WTC11 (cell line): ENCODE measurements at places on chromosomes 13 and 19.

- DNase-seq: no peak
Measured at GRCh38 chr19:35033067-35034004, 3.1 kb downstream of the SCN1B start.

GRCh38 chr19:55092423-55093318, 17.0 kb downstream of the EPS8L1 start:
- DNase-seq: peak; percentile 78

DNA sequence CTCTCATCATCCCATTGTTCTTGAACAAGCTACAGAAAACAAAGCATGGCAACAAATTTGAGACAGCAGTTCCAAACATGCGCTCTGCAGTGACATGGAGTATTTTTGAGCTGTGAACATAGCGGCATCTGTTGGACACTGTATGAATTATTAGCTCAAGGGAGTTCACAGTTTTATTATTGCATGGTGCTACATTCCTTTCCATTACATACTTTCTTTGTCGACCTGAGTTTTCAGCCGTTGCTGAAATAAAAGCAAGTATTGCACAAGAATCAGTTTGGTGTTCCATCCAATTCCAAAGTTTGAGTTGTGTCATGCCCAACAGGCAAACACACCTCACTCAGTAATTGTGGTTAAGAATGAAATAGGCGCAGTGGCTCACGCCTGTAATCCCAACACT, 30.1 kb upstream of the METTL21C start:
- no peak for DNase-seq

DNA sequence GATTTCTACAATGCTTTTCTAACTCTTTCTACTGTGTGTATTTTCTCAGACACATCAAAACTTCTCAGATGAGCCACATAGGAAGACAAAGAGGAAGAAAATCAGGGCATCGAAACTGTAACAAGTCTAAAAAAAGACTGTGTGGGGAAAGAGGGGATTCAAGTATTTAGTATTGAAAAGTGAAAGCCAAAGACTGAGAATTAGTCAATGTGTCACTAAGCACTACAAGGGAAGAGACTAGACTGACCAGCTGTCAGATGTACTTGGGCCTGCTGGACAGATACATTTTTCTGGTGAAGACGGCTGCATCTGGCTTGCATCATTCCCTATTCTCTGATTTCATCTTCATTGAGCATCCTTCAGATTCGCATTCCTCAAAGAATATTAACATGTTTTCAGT, 25.4 kb downstream of the COMMD6 start:
- no peak for DNase-seq

DNA sequence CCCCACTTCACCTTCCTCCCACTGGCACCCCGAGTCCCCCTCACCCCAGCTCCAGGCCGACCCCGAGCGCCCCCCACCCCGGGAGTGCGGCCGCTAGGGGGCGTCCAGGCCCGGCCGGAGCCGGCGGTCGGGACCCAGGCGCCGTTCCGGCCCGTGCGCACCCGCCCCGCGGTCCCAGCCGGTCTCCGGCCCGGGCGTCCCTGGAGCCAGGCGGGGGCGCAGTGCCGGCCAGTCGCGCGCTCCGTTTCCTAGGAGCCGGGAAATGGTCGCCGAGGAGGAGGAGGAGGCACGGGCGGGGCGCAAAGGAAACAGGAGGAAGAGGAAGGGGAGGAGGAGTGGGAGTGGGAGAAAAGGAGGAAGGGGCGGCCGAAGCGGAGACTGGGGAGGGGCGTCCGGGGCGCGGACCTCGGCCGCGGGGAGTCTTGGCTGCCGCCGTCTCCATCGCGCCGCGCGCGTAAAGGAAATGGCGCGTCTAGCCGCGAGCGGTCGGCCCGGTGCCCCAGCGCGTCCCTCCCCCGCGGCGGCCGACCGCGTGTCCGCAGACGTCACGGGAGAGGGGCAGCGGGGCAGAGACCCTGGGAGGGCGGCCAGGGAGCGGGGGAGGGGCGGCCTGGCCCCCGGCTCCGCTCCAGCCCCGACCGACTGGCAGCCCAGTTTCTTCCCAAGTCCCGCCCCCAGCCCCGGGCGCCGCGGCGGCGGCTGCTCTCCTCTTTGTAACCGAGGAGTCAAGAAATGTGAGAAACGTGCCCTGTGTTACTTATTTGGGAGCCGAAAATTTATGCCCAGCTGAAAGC, 1.1 kb upstream of the KCTD15 start:
- peak; percentile 88 for DNase-seq

GRCh38 chr19:33399745-33400681, 26.5 kb downstream of the CEBPG start:
- DNase-seq: peak; percentile 21

- DNase-seq: no peak
Measured at GRCh38 chr19:3821156-3821555, 35.0 kb upstream of the MATK start.

- peak; percentile 85 for DNase-seq
Measured at GRCh38 chr19:53958168-53958571, 4.6 kb upstream of the CACNG8 start.

DNA sequence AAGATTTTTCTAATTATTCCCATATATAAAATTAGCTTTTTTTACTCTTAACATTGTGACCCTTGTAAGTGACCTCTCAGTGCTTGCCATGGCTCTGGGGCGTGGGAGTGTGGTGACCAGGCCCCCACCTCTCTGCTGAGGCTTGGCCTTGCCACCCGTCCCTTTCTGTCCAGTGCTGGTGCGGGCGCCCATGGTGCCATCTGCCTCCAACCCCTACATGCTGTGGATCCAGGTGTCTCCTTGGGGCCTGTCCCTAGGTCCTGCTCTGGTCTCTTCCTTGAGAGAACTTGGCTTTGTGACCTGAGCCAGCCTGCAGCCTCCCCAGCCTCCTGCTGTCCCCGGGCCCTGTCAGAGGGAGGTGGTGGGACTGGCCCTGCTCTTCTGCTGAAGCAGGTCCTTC, 27.4 kb downstream of the TFDP1 start:
- no peak for DNase-seq

DNA sequence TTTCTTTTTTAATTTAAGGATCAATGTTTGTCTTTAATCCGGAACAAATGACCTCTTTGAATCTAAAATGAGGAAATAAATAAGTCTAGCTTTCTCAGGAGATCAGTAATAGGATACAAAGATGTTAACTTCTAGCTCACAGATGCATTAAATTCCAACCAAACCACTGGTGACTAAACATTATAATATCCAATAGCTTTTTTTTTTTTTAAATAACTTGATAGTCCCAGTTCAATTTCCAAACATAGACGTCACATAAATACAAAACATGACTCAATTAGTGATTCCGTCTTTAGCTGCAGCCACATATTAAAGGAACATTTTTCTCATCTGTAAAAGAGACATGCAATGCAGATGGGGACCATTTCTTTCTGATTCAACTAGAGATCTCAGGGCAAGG, 390.5 kb upstream of the PCDH9 start:
- no peak for DNase-seq

- no peak for DNase-seq
Measured at GRCh38 chr13:50686551-50686950, 156.9 kb downstream of the DLEU7 start.

- DNase-seq: peak; percentile 38
Measured at GRCh38 chr19:45901432-45901911, 941 bp downstream of the MYPOP start.

- DNase-seq: no peak
Measured at GRCh38 chr19:5103812-5104410, 135.0 kb downstream of the KDM4B start.

DNA sequence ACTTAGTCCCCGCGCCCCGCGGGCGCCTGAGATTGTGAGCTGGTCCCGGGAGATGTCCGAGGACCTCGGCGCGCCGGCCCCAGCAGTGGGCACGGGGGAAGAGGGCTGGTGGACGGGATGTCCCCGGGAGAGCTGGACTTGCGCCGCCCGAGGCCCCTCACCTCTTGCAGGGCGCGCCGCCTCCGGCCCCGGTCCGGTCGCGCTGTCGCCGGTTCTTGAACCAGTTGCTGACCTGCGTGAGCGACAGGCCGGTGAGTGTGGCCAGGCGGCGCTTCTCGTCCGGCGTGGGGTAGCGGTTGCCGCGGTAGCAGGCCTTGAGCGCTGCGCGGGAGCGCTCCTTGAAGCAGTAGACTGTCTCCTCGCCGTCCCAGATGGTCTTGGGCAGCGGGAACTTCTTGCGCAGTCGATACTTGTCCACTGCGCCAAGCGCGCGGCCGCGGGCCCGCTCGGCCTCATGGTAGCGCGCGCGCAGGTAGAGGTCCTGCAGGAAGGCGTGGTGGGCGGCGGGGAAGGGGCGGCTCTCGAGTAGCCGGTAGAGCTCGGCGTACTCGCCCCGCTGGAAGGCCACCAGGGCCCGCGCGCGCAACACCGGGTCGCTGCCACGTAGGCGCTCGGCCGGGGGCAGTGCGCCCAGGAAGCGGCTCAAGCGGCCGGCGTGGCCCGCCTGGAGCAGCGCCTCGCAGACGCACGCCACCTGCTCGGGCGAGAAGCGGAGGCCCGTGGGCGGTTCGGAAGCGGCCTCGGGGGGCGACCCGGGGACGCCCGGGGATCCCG, 984 bp downstream of the SIX5 start:
- peak; percentile 69 for DNase-seq

- DNase-seq: no peak
Measured at GRCh38 chr13:45133396-45134118, 13.2 kb downstream of the GTF2F2 start.

DNA sequence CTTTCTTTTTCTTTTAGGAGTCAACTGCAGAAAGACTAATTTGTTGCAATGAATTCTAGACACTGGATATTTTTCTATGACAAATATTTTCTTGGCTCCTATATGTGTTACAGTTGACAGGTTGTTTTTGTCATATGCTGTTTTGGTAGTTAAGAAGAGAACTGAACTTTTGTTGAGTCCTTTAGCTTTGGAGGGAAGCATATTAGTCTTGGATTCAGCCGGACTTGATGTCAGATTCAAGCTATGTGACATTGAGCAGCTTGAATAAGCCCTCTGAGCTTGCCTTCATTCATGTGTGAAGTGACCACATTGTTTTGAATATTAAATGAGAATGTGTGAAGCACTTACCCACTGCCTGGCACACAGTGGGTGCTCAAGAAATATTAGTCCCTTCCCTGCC, 181.9 kb upstream of the RNF113B start:
- DNase-seq: no peak

- DNase-seq: peak; percentile 78
Measured at GRCh38 chr13:52195401-52195837, 36.0 kb upstream of the NEK3 start.

DNA sequence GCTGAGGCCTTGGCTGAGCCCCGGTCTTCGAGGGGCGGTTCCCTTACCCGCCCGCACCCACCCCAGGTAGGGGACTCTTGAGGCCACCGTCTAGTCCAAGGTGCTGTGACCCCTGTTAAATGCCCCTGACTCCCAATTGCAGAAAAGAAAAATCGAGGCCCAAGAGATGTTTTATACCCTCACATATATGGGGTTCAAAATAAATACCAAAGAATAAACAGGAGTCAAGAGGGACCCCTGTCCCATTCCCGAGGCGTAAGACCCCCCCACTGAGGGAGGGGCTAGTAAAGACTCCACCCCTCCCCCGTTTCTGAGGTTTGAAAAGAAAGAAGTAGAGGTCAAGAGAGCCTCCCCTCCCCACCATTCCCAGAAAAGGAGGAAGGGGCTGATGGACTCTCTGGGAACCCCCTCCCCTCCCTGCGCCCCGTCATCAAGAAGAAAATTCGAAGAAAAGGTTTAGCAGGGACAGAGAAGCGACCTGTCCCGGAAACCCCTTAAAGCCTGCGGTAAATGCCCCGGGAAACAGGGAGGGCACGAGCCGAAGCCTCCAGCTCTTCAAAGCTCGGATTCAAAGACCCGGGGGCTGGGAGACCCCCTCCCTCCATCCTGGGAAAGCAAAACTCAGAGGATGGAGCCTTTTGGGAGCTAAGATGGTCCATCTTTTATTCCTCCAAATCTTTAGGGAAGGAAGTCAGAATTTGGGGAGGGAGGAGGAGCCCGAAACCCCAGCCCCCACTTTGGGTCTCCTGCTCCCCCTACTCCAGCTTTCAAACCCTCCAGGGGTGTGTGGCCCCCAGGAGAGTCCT, 755 bp upstream of the RAB3A start:
- peak; percentile 77 for DNase-seq
